Aorta (tissue), 5 donors: ENCODE measurements at places on chromosomes 2 and 18.
A peak's percentile ranks its signal among the peaks of the same experiment; 100 is the strongest.

DNA sequence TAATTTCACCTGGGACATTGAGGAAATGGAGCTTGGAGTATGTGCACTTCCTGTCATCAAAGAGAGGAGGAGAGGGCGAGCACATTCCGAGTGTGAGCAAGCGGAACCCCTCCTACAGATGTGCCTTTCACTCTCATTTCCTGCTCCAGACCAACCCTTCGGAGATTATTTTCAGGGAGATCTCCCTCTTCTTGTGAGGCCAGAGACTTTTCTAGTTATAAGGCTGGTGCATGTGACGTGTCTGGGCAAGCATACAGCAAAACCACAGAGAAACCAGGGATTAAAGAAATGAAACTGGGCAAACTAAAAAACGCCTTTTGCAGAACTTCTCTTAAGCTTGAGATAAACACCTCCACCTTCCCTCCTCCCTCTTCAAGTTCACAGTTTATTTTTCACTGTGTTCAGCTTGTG is 409.2 kb upstream of the TCF4 start:
- no peak for DNase-seq

DNA sequence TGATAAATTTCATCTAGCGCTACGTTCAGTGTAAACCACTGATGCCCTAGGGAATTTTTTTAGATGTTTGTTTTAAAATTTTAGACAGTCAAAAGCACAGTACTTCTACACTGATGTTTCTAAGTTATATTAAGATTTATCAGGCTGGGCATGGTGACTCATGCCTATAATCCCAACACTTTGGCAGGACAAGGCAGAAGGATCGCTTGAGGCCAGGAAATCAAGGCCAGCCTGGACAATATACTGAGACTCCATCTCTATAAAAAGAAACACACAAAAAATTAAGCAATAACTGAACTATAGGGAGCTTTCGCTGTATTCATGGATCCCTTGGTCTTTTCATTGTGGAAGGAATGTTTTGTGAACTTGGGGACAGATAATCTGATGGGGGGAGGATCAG is 50.6 kb upstream of the MAPRE2 start:
- DNase-seq, result peak; percentile 52

DNA sequence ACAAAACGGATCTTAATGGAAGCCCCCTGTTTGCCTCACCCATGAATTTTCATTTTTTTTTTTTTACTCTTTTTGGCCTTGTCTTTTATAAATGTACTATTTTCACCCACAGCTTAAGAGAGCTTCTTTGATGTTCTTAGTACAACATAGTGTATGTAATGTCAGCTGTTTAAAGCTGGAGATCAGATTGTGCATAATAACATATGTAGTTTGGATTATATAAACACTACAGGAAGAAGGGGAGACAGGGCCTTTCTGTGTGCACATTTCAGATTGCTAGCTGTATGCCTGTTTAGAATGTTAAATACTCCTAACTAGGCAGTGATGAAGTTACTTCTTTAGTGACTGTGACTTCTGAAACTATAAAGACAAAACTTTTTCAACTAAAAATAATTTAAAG is 2.1 kb upstream of the TANC1 start:
- no peak for DNase-seq

DNA sequence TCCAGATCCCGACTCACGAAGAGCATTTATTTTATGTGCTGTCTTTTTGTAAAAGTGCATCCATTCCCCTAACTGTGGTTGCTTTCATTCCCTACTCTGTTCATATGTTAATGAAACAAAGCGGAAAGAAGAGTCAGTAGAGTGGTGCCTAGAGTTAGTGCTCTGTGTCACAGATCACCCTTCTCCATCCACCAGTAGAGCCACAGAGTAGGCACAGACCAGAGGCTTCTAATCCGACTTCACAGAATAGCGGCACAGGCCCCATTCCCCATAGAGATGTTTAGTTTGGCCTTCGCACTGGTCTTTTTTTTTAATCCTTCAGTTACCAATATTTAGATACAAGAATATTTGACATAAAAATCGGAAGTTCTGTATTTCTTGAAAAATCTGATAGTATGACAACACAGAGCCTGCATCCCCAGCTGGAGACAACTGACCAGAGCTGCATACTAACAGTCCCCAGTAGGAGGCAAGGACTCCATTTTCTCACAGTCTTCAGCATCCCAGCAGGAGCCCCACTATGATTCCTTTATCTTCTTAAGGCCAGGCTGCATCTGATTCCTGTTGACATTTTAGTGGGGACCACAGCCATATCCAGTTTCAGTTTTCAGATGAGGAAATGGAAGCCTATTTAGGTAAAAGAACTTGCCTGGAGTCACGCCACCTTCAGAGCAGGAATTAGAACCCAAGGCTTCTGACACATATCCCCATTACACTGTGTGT is 7.0 kb downstream of the G6PC2 start:
- DNase-seq, result no peak

DNA sequence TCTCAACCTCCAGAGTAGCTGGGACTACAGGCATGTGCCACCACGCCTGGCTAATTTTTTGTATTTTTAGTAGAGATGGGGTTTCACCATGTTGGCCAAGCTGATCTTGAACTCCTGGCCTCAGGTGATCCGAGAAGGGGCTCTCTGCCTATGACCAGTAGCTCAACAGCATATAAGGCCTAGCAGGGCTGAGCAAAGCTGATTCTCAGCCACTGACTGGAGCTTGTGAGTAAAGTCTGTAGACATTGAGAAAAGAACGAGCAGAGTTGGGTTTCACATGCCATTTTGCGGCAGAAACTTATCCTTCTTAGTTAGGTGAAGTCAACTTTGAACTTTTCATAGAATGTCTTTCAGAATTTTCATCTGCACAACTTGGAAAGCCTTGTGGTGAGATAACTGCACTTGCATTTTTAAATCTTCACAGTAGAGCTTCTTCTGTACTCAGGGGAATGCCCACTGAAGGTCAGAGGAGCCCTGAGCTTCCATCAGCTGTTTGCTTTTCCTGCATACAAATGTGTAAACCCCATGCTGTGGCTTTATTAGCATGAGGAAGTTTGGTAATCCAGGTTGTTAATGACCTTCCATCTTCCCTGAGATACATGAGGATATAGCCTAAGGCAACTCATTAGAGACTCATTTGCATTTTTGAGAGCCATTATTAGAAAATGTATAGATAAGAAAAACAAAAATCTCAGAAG is 602.4 kb downstream of the METTL4 start:
- DNase-seq, result no peak

- DNase-seq, result peak; percentile 83
Observed at GRCh38 chr18:37778417-37779165, 213.0 kb upstream of the CELF4 start.

GRCh38 chr2:224401641-224402342 is at the start of gene FAM124B:
FAM124B (minus strand) TSS chr2:224402107; CDS start chr2:224401768, 339 bp downstream.
- DNase-seq, result peak; percentile 79

- DNase-seq, result no peak
Observed at GRCh38 chr2:218952160-218952559, 7.3 kb upstream of the CDK5R2 start.

DNA sequence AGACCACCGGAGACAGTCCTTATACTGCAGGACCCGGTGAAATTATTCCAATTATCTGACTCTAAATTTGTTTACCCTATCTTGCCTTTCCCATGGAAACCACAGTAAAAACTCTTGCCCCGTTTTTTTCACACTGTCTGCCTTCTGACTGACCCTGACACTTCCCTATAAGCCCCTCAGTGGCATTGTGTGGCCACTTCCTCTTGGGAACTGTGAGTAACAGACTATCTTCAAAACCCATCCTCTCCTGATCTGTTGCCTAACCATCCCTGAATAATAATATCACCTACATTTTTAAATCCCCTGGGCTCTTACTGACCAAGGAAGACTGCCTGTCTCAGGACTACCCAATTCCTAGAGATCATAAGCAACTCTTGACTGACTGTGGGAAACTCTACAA is 42.6 kb upstream of the RNF152 start:
- DNase-seq, result no peak

- DNase-seq, result no peak
Observed at GRCh38 chr18:23883277-23883790, 131.2 kb upstream of the TTC39C start.

GRCh38 chr2:10425699-10426098 is 22.4 kb downstream of the ODC1 start:
- no peak for DNase-seq

DNA sequence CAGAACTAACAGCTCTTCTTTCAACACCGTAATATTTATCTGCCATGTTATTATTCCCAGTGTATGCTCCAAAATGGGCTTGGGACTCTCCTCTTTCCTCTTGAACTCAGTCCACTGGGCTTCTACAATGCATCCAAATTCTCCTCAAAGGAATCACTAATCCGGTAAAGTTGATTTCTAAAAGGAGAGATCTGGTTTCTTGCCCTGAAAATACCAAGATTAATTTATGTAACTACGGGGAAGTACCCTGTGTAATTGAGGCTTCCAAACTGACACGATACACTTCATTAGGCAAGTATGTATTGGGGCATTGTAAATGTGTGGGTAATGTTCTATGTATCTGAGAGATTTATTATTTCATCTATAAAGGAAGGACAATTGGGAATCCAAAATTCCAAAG is 5.7 kb downstream of the NCKAP5 start:
- no peak for DNase-seq

GRCh38 chr2:160909781-160910242 is 250.4 kb upstream of the TANK start:
- DNase-seq, result no peak

DNA sequence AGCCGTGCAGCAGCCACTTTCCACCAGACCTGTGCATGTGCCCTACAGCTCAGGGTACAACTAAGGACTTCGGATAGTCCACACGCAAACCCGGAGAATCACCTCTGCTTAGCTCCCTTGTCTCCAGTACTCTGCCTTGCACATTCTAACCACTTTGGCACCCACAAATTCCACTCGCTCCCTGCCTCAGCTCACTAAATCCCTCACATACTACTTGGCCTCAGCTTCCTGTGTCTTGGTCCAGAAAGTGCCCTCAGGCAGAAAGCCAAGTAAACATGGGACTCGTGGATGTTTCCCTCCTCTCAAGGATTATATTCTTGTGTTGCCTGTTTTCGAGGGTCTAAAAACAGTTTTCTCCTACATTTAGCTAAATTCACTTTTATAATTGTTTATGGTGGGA is 157.8 kb upstream of the DAPL1 start:
- DNase-seq, result no peak

DNA sequence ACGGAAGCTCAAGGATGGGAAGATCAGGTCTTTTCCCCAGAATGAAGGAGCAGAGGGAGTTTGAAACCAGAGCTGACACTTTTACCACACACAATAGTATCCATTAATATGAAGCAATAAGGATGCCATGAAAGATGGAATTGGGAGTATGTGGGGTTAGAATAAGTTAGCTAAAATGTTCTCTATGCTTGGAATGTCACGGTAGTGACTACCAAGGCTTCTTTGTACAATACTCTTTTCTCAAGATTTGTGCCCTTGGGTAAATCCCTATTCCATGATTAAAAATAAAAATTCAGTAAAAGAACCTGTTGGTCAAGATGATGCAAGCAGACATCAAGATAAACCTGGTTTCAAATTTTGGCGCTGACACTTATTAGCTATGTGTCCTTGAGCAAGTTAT is 75.0 kb downstream of the NRXN1 start:
- no peak for DNase-seq

DNA sequence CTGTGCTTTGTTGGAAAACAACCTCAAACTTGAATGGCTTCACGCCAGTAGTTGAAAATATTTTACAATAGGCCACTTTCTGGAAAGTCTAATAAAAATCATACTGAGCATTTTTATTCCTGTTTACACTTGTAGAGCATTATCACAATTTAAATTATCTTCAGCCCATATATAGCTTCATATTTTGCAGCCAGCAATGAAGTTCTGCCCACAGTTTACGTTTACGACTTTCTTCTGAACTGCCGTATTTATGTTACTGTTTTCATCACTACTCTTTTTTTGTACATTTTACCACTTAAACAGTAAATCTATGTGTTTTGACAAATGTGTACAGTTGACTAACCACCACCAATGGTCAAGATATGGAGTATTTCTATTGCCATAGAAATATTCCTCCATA is 86.2 kb downstream of the COPS8 start:
- no peak for DNase-seq

- DNase-seq, result no peak
Observed at GRCh38 chr2:70069049-70069448, 18.2 kb upstream of the PCBP1 start.

- DNase-seq, result no peak
Observed at GRCh38 chr18:36766836-36767235, 62.0 kb downstream of the TPGS2 start.

DNA sequence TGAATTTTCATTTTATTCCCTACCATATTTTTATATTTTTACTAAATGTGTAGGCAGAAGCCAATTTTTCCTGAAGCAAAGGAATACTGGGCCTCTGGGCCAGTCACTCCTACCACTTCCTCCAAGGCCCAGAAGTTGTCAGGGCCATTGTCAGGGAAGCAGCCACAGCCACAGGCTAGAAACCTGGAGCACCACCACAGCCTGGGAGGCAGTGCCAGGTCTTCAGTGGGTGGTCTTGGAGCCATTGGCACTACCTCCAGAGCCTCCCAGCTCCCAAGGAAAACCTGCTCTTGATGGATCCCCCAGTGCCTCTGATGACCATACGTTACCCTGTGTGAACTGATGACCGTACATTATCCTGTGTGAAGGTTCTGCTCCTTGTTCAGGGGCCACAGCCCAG is 135.6 kb upstream of the SP5 start:
- no peak for DNase-seq

- peak; percentile 38 for DNase-seq
Observed at GRCh38 chr2:239722760-239723470, 302.2 kb downstream of the NDUFA10 start.
